Daoy (cell line): ENCODE measurements at places on chromosomes 5 and 9. TPM values are rescaled to one million over a fixed set of nuclear protein-coding genes. Genes with fewer than 3 reads are reported as not detected.
A peak's percentile ranks its signal among the peaks of the same experiment; 100 is the strongest.

- DNase-seq = no peak
These were observed 668 bp downstream of the ETF1 start for GRCh38 chr5:138542180-138542955.

GRCh38 chr5:1420211-1421195 lies 24.7 kb downstream of the SLC6A3 start:
- no peak for DNase-seq

DNA sequence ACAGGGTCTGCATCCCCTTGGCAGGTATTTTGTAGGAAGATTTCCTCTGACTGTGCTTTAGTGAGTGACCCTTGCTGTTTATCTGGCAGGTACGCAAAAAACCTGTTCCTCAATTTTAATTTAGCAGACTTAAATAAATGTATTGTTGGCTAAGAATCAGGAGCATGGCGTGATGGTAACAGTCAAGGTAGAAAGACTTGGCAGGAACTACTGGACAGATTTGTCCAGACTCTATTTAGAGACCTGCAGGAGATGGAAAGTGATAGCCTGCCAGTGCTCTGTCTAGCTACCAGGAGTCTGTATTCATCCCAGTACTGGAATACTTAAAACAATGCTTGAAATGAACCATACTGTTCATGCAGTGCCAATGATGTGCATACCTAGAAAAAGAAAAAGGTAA lies 78.8 kb upstream of the MAST4 start:
- no peak for DNase-seq

Gene STKLD1
- total RNA-seq = 0.17 and 1.6 TPM in 2 replicates

Gene IL3
- total RNA-seq = not detected in 2 replicates

Gene NUDT12
- 8.7 and 12.1 TPM in 2 replicates for total RNA-seq

- no peak for DNase-seq
These were observed 46.2 kb upstream of the FCN2 start for GRCh38 chr9:134834217-134834956.

Gene ZNF300
- 8.7 and 9.4 TPM in 2 replicates for total RNA-seq

Gene CCDC192
- total RNA-seq = not detected in 2 replicates

Gene PTAR1
- total RNA-seq = 33.9 and 41.8 TPM in 2 replicates

GRCh38 chr5:176736931-176737745 lies 73.2 kb upstream of the UNC5A start:
- no peak for DNase-seq

Gene SCAMP1
- total RNA-seq = 41.7 and 46.8 TPM in 2 replicates

- DNase-seq = peak; percentile 97
These were observed 75.4 kb downstream of the STK32A start for GRCh38 chr5:147310059-147310704.

Gene BRD9
- 37.4 and 42.9 TPM in 2 replicates for total RNA-seq

DNA sequence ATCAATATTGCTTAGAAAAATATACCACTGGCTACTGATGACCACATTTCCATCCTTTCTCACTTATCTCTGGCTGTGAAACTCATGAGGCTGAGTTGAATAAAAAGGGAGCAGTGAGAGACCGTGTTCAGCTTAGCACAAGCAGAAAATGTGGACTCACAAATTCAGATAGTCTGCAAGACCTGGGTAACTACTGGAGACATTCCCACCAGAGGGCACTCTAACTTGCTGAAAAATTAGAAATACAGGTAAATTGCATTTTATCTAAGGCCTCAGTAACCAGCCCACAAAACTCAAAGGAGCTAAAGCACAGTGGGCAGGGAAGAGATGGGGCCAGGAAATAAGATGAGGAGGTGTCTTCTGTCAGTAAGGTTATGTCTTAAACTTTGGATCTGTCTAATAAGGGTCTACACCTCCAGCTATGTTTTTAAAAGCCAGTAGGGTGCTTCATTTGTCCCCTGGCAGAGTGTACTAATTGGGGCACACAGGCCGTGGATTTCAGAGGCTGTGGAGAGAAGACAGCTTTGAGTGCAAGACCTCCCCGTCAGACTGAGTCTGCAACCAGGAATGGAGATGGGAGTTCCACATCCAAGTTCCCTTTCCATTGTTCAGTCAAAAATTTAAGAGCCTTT lies 8.7 kb upstream of the NDUFB6 start:
- DNase-seq = peak; percentile 62

Gene EQTN
- total RNA-seq = not detected in 2 replicates
